Kidney (tissue), 22 donors: ENCODE measurements at places on chromosomes 2 and 18.

DNA sequence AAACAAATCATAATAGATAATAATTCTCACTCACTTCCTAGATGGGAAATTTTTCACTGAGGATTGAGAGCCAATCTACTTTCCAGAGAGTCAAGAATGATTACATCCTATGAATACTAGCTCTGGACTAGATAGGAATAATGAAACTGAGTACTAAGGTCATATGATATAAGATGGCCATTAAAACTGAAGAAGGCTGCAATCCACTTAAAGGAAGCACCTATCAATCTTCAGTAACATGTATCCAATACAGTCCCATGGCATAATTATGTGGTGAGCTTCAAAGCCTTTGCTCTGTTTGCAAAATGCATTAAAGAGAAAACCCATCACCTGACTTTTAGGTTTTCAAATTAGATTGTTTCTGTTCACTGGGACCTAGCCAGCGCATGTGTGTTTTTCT, 398.0 kb upstream of the MEIS1 start:
- H3K27me3 ChIP-seq, result no peaks in the 10 kb centered on the region
- H3K36me3 ChIP-seq, result no peaks in the 10 kb centered on the region
- H3K27ac ChIP-seq, result no peak overlapping the region
- H3K4me3 ChIP-seq, result no peak overlapping the region

DNA sequence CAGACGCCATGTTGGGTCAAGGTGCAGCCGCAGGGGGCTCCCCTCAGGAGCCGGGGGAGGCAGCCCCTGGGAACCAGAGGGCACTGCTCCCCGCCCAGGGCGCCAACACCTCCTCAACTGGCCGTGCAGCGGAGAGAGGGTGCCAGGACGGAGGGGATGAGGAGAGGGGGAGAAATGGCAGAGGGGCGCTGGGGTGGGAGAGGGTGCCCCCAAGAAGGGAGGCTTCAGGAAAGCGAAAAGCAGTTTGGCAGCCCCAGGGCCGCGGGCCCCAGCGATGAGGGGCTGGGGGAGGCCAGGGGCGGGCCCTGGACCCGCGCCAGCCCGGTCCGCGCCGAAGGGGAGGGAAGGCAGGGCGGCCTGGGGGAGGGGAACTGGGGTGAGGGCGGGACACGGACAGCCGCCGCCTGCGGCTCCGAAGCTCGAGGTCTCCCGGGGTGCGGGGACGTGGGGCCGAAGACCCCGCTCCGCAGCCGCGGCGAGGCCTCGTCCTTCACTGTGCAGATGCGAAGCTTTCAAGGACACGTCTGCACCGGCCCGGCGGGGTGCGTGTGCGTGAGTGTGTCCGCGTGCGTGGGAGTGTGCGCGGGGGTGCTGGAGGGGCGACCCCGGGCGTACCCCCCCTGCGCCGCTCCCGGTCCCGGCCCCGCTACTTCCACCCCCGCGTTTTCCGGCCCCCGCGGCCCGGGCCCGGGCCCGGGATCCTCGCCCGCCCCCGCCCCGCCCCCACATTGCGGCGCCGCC, 1.4 kb downstream of the DNMT3A start:
- H3K4me1 ChIP-seq, result no peaks in the 10 kb centered on the region
- peak; percentile 69 for DNase-seq
- peak overlapping the region; percentile 36 for H3K4me3 ChIP-seq
- no peaks in the 10 kb centered on the region for H3K36me3 ChIP-seq
- no peaks in the 10 kb centered on the region for H3K27me3 ChIP-seq

DNA sequence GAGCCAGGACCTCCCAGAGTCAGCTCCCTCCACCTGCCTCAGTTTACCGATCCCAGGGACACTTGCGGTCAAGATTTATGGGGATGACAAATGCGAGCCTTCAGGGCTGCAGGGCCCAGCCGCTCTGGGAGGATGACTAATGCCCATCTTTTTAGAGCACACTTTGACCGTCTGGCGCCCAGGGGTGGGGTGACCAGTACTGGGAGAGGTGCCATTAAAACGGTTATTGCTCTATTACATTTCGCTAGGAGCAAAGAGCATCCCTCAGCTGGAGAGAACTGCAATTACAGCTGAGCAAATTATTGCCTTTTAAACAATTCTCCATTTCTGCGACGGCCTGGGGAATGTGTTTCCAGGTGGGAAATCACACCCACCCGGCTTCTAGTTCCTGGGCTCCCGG, 42.6 kb upstream of the HPCAL1 start:
- H3K27ac ChIP-seq, result no peak overlapping the region
- H3K36me3 ChIP-seq, result no peaks in the 10 kb centered on the region
- H3K4me3 ChIP-seq, result no peak overlapping the region
- no peak for DNase-seq
- no peaks in the 10 kb centered on the region for H3K27me3 ChIP-seq

GRCh38 chr2:142037066-142037465, 93.8 kb downstream of the LRP1B start:
- no peaks in the 10 kb centered on the region for H3K4me1 ChIP-seq
- DNase-seq, result no peak
- H3K36me3 ChIP-seq, result no peaks in the 10 kb centered on the region
- no peaks in the 10 kb centered on the region for H3K27me3 ChIP-seq
- H3K4me3 ChIP-seq, result no peak overlapping the region
- H3K27ac ChIP-seq, result no peak overlapping the region

GRCh38 chr2:154350911-154351310, 347.6 kb upstream of the KCNJ3 start:
- H3K4me3 ChIP-seq, result no peak overlapping the region
- H3K36me3 ChIP-seq, result no peaks in the 10 kb centered on the region
- no peaks in the 10 kb centered on the region for H3K4me1 ChIP-seq
- H3K27me3 ChIP-seq, result no peaks in the 10 kb centered on the region

- H3K4me1 ChIP-seq, result no peaks in the 10 kb centered on the region
- H3K27ac ChIP-seq, result no peak overlapping the region
- no peaks in the 10 kb centered on the region for H3K36me3 ChIP-seq
- DNase-seq, result no peak
- no peaks in the 10 kb centered on the region for H3K27me3 ChIP-seq
- H3K4me3 ChIP-seq, result no peak overlapping the region
Observed at GRCh38 chr2:61617610-61618009, 79.5 kb upstream of the XPO1 start.

- H3K4me3 ChIP-seq, result no peak overlapping the region
- no peak for DNase-seq
- H3K36me3 ChIP-seq, result no peaks in the 10 kb centered on the region
- H3K4me1 ChIP-seq, result no peaks in the 10 kb centered on the region
- no peaks in the 10 kb centered on the region for H3K27me3 ChIP-seq
- no peak overlapping the region for H3K27ac ChIP-seq
Observed at GRCh38 chr2:235851828-235852525, 316.2 kb downstream of the GBX2 start.

- no peak for DNase-seq
- peaks cover 6% of the 10 kb centered on the region for H3K4me1 ChIP-seq
Observed at GRCh38 chr2:148501545-148501944, 143.0 kb upstream of the EPC2 start.

- no peak overlapping the region for H3K27ac ChIP-seq
- no peak overlapping the region for H3K4me3 ChIP-seq
- no peaks in the 10 kb centered on the region for H3K4me1 ChIP-seq
- H3K36me3 ChIP-seq, result no peaks in the 10 kb centered on the region
- no peak for DNase-seq
Observed at GRCh38 chr2:60100034-60100433, 453.4 kb downstream of the BCL11A start.

DNA sequence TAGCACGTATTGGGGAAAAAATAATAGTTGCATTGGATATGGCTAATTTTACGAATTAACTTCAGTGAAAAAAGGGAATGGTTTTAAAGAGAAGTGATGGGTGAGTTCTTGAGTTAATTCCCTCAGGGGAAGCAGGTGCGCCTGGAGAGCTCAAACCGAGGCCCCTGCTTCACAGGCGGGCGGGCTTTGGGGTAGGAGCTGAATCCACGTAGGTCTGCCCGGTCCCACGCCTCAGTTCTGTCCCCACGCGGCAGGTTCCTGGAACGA, 44.1 kb downstream of the GORASP2 start:
- no peak overlapping the region for H3K4me3 ChIP-seq
- no peaks in the 10 kb centered on the region for H3K4me1 ChIP-seq
- no peak overlapping the region for H3K27ac ChIP-seq

- no peaks in the 10 kb centered on the region for H3K27me3 ChIP-seq
- H3K4me1 ChIP-seq, result peaks cover 15% of the 10 kb centered on the region
- peak; percentile 42 for DNase-seq
- H3K4me3 ChIP-seq, result no peak overlapping the region
- H3K27ac ChIP-seq, result no peak overlapping the region
Observed at GRCh38 chr2:45964223-45964841, 312.9 kb downstream of the PRKCE start.

DNA sequence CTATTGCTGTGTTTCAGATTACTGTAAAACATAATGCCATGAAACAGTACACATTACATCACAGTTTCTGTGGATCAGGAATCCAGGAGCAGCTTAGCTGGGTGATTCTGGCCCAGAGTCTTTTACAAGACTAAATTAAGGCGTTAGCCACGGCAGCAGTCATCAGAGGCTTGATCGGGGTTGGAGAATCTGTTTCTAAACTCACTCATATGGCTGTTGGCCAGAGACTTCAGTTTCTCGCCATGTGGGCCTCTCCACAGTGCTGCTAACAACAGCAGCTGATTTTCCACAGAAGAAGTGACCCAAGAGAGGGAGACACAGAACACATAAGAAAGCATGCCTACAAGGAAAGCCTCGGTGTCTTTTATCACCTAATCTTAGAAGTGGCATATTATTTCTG, 89.2 kb upstream of the MYO3B start:
- H3K27me3 ChIP-seq, result no peaks in the 10 kb centered on the region
- H3K27ac ChIP-seq, result no peak overlapping the region
- no peak for DNase-seq
- no peaks in the 10 kb centered on the region for H3K36me3 ChIP-seq
- H3K4me3 ChIP-seq, result no peak overlapping the region
- no peaks in the 10 kb centered on the region for H3K4me1 ChIP-seq

DNA sequence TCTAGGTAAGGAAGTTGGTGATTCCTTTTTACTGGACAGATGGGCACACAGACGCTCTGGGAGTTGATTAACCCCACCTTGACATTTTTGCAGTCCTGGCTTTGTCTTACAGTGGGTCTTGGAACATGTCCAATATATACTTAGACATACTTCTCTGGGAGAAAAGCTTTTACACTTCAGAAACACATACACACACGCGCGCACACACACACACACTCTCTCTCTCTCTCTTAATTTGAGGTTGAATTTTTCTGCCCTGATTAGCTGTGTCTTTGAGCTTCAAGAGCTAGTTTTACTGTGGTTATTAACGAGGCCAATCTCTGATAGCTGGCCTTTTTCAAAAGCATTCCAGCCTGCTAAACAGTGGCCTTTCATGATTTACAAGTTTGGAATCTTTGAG, 215.0 kb downstream of the MYCN start:
- H3K36me3 ChIP-seq, result no peaks in the 10 kb centered on the region
- DNase-seq, result no peak
- no peak overlapping the region for H3K4me3 ChIP-seq
- no peak overlapping the region for H3K27ac ChIP-seq
- H3K27me3 ChIP-seq, result no peaks in the 10 kb centered on the region

DNA sequence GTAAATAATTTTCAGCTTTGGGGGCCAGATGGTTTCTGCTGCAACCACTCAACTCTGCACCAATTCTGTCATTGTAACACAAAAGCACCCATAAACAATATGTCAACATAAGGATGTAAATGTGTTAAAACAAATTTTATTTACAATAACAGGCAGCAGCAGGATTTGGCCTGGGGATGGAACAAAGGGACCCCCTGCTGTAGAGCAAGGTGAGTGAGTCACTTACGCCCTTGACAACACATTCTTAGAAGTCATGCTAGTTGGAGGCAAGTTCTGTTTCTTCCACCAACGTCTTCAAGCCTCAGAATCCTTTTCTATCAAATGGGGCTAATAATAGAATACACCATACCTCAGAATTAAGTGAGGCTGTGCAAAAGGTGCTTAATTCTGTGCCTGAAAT, 610.2 kb upstream of the SYT4 start:
- H3K36me3 ChIP-seq, result no peaks in the 10 kb centered on the region
- H3K27ac ChIP-seq, result no peak overlapping the region
- no peak overlapping the region for H3K4me3 ChIP-seq
- no peaks in the 10 kb centered on the region for H3K4me1 ChIP-seq
- no peaks in the 10 kb centered on the region for H3K27me3 ChIP-seq

GRCh38 chr2:237352279-237352845, 61.6 kb downstream of the COL6A3 start:
- H3K36me3 ChIP-seq, result no peaks in the 10 kb centered on the region
- no peak overlapping the region for H3K27ac ChIP-seq
- no peaks in the 10 kb centered on the region for H3K27me3 ChIP-seq
- H3K4me3 ChIP-seq, result no peak overlapping the region
- no peaks in the 10 kb centered on the region for H3K4me1 ChIP-seq
- DNase-seq, result no peak

GRCh38 chr18:59035591-59035990, 104.1 kb upstream of the SEC11C start:
- H3K4me1 ChIP-seq, result no peaks in the 10 kb centered on the region
- no peaks in the 10 kb centered on the region for H3K27me3 ChIP-seq
- no peaks in the 10 kb centered on the region for H3K36me3 ChIP-seq
- no peak overlapping the region for H3K4me3 ChIP-seq

DNA sequence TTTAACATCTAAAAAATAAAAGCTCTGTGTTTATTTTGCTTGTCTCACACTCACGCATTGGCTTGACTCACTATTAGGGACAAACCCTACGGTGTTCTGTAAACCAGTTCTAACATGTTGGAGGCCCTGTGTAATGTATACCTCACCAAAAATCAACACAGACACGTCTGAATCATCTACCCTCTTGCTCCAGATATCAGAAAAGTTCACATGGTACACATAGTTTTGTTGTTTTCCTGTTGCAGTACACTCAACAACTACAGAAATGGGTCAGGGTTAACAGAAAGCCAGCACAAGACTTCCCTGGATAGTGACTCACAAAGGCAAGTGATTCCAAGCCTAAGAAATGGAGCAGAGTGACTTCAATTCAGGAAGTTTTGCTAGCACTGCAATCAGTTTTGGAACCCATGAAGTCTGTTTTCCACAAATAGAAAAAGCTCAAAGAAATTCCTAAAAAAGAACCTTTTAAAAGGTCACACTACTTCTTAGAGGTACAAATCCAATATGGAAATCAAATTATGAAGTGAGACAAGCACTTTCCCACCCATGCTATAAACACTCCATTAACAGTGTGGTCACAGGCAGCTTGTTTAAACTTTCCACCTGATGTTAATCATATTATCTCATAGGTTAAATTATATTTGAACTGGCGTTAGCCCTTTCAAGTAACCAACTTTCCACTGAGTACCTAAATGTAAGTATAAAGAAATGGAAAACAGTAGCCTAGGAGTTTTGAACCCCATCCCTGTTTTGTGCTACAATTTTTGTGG, 87.4 kb downstream of the GAREM1 start:
- no peaks in the 10 kb centered on the region for H3K36me3 ChIP-seq
- no peak overlapping the region for H3K4me3 ChIP-seq
- DNase-seq, result no peak
- no peaks in the 10 kb centered on the region for H3K27me3 ChIP-seq
- peaks cover 26% of the 10 kb centered on the region for H3K4me1 ChIP-seq

DNA sequence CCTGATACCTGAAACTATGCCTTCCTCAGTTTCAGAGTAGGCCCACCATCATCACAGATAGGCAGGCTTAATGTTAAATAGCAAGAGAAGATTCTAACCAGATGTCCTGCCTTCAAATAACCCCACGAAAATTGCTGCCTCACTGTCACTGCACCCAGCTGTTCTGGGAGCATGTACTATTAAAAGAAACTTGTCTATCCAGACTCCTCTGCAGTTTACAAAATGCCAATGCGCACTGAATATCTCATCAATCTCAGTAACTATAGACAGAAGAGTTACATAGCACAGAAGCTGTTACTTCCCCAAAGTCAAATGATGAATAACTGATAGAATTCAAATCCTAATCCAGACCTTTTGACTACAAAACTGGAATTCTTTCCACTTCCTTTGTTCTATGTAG, 43.9 kb downstream of the WDR75 start:
- no peaks in the 10 kb centered on the region for H3K4me1 ChIP-seq
- H3K36me3 ChIP-seq, result no peaks in the 10 kb centered on the region

GRCh38 chr18:47247416-47248114, 3.9 kb downstream of the SKOR2 start:
- H3K27me3 ChIP-seq, result peaks cover 72% of the 10 kb centered on the region
- no peak for DNase-seq
- no peak overlapping the region for H3K4me3 ChIP-seq
